ENCODE measurements at places on chromosomes 11 and 22. TPM values are rescaled to one million over a fixed set of nuclear protein-coding genes. Genes with fewer than 3 reads are reported as not detected.

TSKU gene
- polyA plus RNA-seq = 6.5 TPM

PAK1 gene
- polyA plus RNA-seq = 83.6 TPM

OR8G5 gene
- not detected for polyA plus RNA-seq

SIK3 gene
- 11.2 TPM for polyA plus RNA-seq

SYT7 gene
- polyA plus RNA-seq = 14.0 TPM

DDX17 gene
- polyA plus RNA-seq = 1,226 TPM

SLC22A6 gene
- polyA plus RNA-seq = not detected

CCDC116 gene
- polyA plus RNA-seq = 0.28 TPM

RFPL2 gene
- polyA plus RNA-seq = 9.7 TPM

GVQW3 gene
- polyA plus RNA-seq = 24.0 TPM

GGT1 gene
- 6.4 TPM for polyA plus RNA-seq

RNF169 gene
- polyA plus RNA-seq = 9.0 TPM

PIH1D2 gene
- polyA plus RNA-seq = 12.2 TPM

TUBA8 gene
- polyA plus RNA-seq = 1.8 TPM

SLC35E4 gene
- polyA plus RNA-seq = 5.5 TPM

Measured in neural cell (in vitro differentiated cells).